ENCODE measurements at places on chromosomes 5 and 9. TPM values are rescaled to one million over a fixed set of nuclear protein-coding genes. Genes with fewer than 3 reads are reported as not detected.

The C9orf153 gene
- total RNA-seq: 0.98 TPM

The CTXN3 gene
- total RNA-seq: not detected

The BHMT gene
- not detected for total RNA-seq

The GNA14 gene
- total RNA-seq: 0.05 TPM

The RANBP3L gene
- total RNA-seq: 0.05 TPM

GRCh38 chr5:179367491-179367890 is 22.2 kb upstream of the ADAMTS2 start:
- no peak for DNase-seq

DNA sequence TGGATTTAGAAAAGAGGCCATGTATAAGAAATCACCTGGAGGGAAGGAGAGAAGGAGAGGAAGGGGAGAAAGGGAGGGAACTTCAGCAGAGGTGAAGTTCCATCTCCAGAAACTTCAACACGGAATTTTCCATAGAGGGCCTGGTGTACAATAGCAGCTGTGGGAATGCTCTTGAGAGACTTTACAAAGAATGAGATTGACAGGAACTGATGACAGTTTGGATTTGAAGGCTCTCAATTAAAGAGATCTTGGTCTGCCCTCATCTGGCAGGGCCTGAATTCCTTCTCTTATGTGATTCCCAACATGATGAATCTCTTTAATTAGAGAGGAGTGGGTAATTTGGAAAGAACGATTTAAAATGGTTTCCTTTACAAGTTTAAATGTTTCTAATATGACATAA is 143.5 kb downstream of the MLLT3 start:
- no peak for DNase-seq

- DNase-seq: no peak
Observed at GRCh38 chr5:169805527-169805934, 168.5 kb downstream of the DOCK2 start.

GRCh38 chr5:163759000-163759704 is 253.7 kb downstream of the MAT2B start:
- DNase-seq: no peak

GRCh38 chr5:123929055-123929474 is 417.1 kb downstream of the CSNK1G3 start:
- DNase-seq: no peak

DNA sequence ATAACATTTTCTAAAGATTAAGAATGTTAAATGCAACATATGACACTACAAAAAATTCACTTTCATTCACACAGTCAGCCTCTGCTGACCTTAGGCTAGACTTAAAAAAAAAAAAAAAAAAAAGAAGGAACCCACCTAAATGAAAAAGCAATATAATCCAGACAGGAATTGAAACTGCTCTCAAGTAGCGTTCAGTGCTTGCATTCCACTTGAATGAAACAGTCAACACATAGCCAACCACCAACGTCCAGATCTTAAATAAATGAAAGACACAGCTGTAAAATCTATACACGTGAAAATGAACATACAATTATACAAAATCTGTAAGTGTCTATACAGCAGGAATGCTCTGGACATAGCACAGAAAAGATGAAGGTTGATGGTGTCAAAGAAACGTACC is 11.4 kb downstream of the TMEM245 start:
- no peak for DNase-seq

GRCh38 chr5:160287378-160288051 is 24.8 kb downstream of the CCNJL start:
- no peak for DNase-seq

DNA sequence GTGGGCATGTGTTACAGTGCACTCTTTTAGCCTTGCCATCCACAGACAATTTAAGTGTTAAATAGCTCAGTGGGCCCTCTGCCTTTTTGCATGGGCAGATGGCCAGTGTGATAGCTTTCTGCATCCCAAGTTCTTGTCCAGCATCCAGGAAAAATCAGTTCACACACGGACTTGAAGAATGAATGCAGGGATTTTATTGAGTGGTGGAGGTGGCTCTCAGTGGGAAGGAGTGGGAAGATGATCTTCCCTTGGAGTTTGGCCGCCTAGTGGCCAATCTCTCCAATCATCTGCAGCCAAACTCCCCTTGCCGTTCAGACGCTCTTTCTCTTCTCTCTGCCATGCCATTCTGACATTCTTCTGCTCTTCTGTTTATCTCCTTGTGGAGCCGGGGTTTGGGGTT is 322.4 kb upstream of the GRAMD2B start:
- DNase-seq: peak; percentile 57

DNA sequence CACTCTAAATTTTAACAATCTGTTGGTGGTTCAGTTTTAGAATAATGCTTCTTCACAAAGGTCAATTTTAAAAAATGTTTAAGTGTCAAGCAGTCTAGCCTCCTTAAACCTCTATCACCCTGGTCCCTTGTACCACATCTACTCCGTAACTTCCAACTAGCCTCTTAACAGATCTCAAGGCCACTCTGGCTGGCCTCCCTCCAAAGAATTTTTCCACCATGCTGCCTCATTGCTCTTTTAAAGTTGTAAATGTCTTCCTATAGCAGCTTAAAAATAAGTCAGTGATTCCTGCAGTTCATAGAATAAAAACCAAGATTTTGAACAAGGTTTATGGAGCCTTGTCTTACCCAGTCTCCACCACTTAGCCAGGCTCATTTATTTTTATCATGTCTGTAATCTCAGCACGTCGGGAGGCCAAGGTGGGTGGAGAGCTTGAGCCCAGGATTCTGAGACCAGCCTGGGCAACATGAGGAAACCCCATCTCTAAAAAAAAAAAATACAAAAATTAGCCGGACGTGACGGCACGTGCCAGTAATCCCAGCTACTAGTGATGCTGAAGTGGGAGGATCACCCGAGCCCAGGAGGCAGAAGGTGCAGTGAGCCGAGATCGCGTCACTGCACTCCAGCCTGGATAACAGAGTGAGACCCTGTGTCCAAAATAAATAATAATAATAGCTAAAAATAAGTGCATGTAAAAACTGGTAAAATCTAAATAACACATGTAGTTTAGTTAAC is 924.9 kb upstream of the DMAC1 start:
- DNase-seq: no peak

- DNase-seq: no peak
Observed at GRCh38 chr5:27516437-27516836, 478.1 kb upstream of the CDH9 start.

- no peak for DNase-seq
Observed at GRCh38 chr9:134475011-134475790, 148.9 kb downstream of the RXRA start.

DNA sequence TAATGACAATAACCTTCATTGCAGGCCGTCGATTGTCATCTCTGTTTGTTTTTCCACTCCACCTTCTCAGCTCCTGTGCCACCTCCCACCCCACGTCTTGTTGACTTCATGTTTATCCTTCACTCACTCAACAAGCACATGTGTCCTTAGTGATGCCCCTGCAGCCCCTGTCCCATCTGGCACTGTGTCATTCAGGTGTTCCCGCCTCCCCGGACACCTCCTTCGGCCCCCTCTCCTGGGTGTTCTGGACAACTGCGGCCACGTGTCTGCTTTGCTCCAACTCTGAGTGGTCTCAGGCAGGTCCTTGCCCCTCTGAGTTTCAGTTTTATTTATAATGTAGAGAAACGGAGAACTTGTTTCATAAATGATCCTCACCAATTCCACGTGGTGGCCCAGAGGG is 91.0 kb upstream of the COL5A1 start:
- no peak for DNase-seq

- DNase-seq: no peak
Observed at GRCh38 chr5:141868541-141868940, 9.7 kb downstream of the PCDH1 start.

DNA sequence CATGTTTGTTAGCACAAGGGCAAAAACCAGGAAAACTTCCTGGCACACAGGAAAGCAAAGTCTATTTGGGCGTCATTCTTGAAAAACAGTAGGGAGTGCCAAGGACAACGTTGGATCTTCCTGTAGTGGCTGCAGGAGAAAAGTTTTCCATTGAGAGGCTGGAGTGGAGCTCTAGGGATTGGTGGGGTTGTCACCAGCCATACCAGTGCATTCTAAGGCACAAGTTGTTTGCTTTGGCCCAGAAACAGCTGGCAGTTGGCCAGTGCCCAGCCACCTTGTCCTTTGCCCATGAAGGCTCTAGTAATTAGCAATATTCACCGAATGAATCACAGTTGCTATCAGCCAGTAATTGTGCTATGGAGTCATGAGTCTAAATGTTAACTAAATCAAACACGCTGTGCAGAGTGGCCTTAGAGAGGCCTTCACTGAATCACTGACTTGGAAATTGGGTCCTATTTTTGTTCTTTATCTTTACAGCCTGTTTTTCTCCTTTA is 26.4 kb downstream of the TNFSF15 start:
- no peak for DNase-seq

- no peak for DNase-seq
Observed at GRCh38 chr5:52794519-52794918, 6.8 kb downstream of the ITGA1 start.

DNA sequence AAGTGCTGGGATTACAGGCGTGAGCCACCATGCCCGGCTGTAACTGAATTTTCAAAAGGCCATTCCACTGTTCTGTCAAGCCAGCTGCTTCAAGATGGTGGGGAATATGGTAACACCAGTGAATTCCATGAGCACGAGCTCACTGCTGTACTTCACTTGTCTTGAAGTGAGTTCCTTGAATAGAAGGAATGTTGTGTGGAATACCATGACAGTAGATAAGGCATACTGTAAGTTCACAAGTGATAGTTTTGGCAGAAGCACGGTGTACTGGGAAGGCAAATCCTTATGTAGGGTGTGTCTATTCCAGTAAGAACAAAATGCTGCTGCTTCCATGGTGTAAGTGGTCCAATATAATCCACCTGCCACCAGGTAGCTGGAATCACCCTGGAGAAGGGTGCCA is 6.6 kb upstream of the PRXL2C start:
- no peak for DNase-seq

DNA sequence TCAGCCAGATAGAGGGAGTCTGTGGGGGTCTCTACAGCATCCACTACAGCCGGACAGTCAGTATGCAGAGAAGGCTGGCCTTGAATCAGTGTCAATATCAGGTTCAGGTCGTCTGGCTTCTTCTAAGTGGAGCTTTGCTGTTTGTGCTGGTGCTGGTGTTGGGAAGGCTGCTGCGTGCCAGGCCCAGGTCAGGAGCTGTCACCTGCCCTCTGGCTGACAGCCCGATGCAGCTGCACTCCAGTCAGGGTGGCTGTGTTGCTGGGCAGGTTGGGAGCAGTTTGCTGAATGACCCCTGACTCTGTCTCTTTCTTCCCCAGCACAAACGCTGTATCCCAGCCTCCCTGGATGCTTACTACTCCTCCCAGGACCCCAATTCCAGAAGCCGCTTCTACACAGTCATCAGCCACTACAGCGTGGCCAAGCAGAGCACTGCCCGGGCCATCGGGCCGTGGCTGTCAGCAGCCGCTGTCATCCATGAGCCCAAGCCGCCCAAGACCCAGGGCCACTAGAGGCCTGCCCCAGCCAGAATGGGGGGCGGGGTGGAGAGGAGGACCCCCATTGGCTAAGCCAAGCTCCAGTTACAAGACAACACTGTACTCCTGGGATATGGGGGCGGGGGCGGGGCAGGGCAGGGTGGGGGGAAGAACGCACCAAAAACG is 61.6 kb downstream of the NSG2 start:
- DNase-seq: no peak

GRCh38 chr5:99646011-99646647 is 717.3 kb upstream of the CHD1 start:
- no peak for DNase-seq

GRCh38 chr9:117411547-117411946 is 3.3 kb downstream of the ASTN2 start:
- peak; percentile 71 for DNase-seq

- DNase-seq: no peak
Observed at GRCh38 chr5:181207960-181208253, 2.9 kb upstream of the TRIM7 start.
